ENCODE measurements at places on chromosomes 5 and 9. TPM values are rescaled to one million over a fixed set of nuclear protein-coding genes. Genes with fewer than 3 reads are reported as not detected.

- no peak overlapping the region for H3K4me3 ChIP-seq
- peaks cover 9% of the 10 kb centered on the region for H3K4me1 ChIP-seq
- no peaks in the 10 kb centered on the region for H3K36me3 ChIP-seq
- H3K27ac ChIP-seq = no peak overlapping the region
Measured at GRCh38 chr9:133727876-133728441, 10.2 kb downstream of the SARDH start.

BTNL8 gene
- total RNA-seq = 0.13 TPM

KCNV2 gene
- not detected for total RNA-seq

- H3K27me3 ChIP-seq = no peaks in the 10 kb centered on the region
- H3K27ac ChIP-seq = no peak overlapping the region
- no peak overlapping the region for H3K4me3 ChIP-seq
- no peak for DNase-seq
Measured at GRCh38 chr9:110947491-110948044, 90.7 kb downstream of the LPAR1 start.

DNA sequence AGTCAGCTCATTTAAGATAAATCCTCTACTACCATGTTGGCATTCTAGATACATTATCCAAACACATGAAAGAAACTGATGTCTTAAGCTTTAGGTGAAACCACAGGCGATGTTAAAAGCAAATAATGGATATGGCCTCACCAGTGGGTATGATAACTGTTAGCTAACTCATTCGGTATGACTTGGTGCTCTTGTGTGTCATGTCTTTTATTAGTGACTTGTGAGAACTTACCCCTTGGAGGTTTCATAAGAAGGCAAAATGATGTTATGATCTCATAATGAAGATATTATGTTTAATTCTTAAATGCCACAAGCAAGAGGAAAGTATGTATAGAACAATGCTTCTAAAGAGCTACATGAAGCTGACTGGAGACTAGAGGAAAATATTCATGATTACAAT lies 1227.0 kb downstream of the EFNA5 start:
- H3K27ac ChIP-seq = no peak overlapping the region
- no peak for DNase-seq
- no peaks in the 10 kb centered on the region for H3K36me3 ChIP-seq
- no peaks in the 10 kb centered on the region for H3K4me1 ChIP-seq
- no peak overlapping the region for H3K4me3 ChIP-seq

DNA sequence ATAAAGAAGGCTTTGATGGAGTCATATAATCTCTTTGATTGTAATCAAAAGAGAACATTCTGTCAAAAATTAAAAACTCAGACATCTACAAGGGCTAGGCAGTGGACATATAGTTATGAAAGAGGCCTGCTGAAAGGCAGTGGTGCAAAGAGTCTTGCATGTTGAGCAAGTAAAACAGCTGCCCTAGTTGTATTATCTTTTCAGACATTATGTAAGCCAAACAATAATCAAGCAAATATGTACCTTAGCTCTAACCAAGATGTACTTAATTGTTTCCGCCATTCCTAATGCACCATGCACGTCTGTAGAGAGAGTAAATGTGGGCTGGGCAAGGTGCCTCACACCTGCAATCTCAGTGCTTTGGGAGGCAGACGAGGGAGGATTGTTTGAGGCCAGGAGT lies 14.3 kb downstream of the GAPT start:
- H3K4me1 ChIP-seq = no peaks in the 10 kb centered on the region
- no peak overlapping the region for H3K27ac ChIP-seq
- no peaks in the 10 kb centered on the region for H3K27me3 ChIP-seq

GRCh38 chr9:124215956-124216355 lies 41.8 kb upstream of the NEK6 start:
- DNase-seq = no peak
- H3K4me1 ChIP-seq = peaks cover 58% of the 10 kb centered on the region
- H3K27me3 ChIP-seq = no peaks in the 10 kb centered on the region
- no peak overlapping the region for H3K27ac ChIP-seq
- H3K36me3 ChIP-seq = no peaks in the 10 kb centered on the region

WDR36 gene
- total RNA-seq = 70.2 TPM

DNA sequence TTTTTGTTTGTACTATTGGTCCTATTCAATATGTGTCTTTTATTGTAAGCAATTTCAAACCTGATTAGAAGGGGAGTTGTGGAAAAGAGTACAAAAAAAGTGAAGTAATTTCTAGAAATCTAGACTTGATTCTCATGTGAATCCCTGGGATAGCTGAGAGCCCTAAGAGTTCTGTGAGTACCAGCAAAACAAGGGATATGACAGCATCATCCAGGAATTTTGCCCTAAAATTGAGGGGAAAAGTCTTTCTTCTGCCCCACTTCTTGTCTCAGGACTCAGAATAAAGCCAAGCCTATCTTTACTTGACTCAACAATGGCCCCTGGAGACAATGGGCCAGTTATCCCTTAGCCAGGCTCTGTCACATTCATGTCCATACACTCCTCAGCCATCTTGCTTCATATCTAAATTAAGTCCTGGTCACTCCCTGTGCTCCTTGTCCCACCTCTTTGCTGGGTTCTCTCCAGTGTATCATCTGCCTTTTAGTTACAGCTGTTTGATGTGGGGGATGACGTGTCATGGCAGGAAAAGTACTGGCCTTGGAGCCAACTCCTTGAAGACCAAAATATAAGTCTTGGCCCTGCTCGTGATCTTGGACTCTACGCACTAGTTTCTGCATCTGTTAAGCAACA lies 81.2 kb downstream of the ADAMTS12 start:
- no peaks in the 10 kb centered on the region for H3K36me3 ChIP-seq
- DNase-seq = no peak

DNA sequence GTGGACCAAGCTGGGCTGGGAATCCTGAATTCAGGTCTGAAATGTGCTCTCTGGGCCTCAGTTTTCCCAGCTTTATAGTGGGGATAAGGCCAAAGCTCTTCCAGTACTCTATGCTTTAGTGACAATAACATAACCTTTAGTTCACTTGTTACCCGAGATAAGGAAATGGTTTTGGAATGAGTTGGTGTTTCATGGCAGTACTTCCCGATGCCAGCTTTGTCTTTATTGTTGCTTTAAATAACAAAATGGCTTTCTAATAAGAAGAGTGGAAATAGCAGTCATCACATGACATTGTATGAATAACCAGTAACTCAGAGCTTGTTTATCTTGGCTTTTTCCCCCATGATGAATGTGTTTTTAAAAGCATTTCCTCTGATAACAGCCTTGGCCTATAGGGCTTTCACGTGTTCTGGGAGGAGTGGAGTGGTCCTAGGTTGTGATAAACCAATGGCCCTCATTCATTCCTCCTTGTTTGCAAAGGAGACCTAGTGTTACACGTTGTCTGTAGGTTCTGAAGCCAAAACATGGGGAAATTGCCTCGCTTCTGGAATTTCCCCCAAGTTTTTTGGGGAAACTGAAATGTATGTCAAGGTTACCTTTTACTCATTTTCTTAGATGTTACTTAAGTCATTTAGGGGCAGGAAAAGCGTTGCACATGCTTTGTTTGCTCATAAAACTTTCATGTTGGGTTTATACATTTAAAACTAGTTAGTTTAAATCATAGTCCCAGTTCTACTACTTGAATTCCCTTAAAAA lies 53.7 kb downstream of the ZNF618 start:
- H3K27ac ChIP-seq = no peak overlapping the region
- no peaks in the 10 kb centered on the region for H3K4me1 ChIP-seq
- H3K27me3 ChIP-seq = no peaks in the 10 kb centered on the region

- H3K27ac ChIP-seq = no peak overlapping the region
- no peak for DNase-seq
- H3K36me3 ChIP-seq = no peaks in the 10 kb centered on the region
- no peak overlapping the region for H3K4me3 ChIP-seq
- H3K27me3 ChIP-seq = no peaks in the 10 kb centered on the region
- H3K4me1 ChIP-seq = no peaks in the 10 kb centered on the region
Measured at GRCh38 chr5:174022384-174023095, 23.0 kb upstream of the NSG2 start.

PCDHGB7 gene
- total RNA-seq = not detected

DNA sequence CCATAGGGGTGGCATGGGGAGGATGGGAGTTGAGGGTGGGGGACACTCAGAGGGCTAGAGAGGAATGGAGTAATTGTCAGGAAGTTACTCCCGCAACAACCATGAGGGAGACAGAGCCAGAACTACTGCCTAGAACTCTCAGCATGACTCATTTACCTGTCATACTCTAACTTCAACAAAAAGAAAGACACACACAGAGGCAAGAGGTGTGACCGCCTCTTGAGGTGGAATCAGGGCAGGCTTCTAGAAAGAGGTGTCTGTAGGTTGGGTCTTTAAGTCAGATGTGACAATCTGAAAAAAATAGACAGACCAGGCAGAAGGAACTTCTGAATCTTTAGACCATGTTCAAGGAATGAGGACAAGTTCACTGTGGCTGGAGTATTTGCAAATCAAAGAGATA lies 73.4 kb downstream of the GABBR2 start:
- H3K4me3 ChIP-seq = no peak overlapping the region
- no peak for DNase-seq
- no peaks in the 10 kb centered on the region for H3K4me1 ChIP-seq
- no peaks in the 10 kb centered on the region for H3K27me3 ChIP-seq

- H3K27ac ChIP-seq = no peak overlapping the region
- H3K36me3 ChIP-seq = peaks cover 95% of the 10 kb centered on the region
- DNase-seq = no peak
- no peak overlapping the region for H3K4me3 ChIP-seq
Measured at GRCh38 chr5:151038412-151038745, 18.0 kb downstream of the GPX3 start.

SLCO4C1 gene
- 0.09 TPM for total RNA-seq

GRCh38 chr9:131812116-131812790 lies 72.4 kb upstream of the RAPGEF1 start:
- H3K36me3 ChIP-seq = no peaks in the 10 kb centered on the region
- DNase-seq = no peak
- no peaks in the 10 kb centered on the region for H3K4me1 ChIP-seq
- H3K27me3 ChIP-seq = no peaks in the 10 kb centered on the region

NEUROG1 gene
- not detected for total RNA-seq

- DNase-seq = no peak
- H3K36me3 ChIP-seq = no peaks in the 10 kb centered on the region
- no peaks in the 10 kb centered on the region for H3K27me3 ChIP-seq
- H3K27ac ChIP-seq = no peak overlapping the region
- H3K4me1 ChIP-seq = no peaks in the 10 kb centered on the region
Measured at GRCh38 chr9:128836509-128837145, 7.0 kb upstream of the SPOUT1 start.

GRCh38 chr5:157548513-157549282 lies 26.9 kb downstream of the ADAM19 start:
- H3K4me3 ChIP-seq = peak overlapping the region; percentile 9
- no peaks in the 10 kb centered on the region for H3K27me3 ChIP-seq
- H3K36me3 ChIP-seq = no peaks in the 10 kb centered on the region
- no peak for DNase-seq
- no peak overlapping the region for H3K27ac ChIP-seq
- H3K4me1 ChIP-seq = peaks cover 39% of the 10 kb centered on the region

EIF4E1B gene
- not detected for total RNA-seq

IFNB1 gene
- not detected for total RNA-seq

DNA sequence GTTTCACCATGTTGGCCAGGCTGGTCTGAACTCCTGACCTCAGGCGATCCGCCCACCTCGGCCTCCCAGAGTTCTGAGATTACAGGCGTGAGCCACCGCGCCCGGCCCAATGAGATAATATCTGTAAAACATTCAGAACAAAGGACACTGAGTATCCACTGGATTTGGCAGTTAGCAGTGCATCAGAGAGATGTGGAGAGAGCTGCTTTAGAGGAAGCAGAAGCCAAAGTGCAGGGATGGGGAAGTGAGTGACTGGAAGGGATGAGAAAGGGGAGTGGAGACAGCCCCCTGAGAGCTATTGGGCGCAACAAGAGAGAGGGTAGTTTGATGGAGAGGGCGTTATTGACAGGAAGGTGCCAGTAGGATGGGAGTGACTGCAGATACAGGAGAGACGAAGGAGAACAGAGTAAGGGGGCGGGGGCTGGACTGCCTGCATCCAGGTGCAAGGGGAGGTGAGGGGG lies 157.5 kb upstream of the SHB start:
- H3K4me1 ChIP-seq = peaks cover 12% of the 10 kb centered on the region

BSPRY gene
- total RNA-seq = 1.8 TPM

ARSI gene
- total RNA-seq = not detected

DNA sequence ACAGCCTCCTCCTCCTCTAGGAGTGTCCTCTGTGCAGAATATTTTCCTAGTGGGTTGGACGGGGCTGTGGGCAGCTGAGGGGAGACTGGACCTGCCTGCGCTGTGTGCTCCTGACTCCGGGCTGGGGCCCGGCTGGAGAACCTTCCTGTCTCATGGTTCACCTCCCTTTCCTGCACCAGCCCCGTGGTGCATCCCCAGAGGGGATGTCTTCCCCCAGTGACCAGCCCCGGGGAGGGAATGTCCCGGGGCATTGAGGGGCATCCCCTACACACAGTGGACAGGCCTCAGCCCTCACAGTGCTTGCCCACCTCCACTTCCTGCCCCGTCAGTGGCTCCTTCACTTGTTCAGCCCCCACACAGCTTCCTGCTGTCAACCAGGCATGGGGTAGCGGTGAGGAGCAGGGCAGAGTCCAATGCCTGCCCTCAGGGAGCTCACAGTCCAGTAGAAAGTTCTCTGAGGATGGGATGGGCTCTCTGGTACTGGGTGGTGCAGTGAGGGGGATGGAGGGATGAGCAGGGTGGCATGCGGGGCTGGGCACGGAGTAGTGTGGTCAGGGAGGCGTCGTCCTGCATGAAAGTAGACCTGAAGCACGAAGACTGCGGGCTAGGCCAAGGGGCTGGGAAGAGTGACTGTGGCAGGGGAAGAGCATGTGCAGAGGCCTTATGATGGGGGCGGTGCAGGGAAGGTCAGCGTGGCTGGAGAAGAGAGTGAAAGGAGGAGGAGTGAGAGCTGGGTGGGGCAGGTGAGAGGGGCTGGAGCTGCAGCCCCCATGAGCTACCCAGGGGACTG lies 52.1 kb upstream of the PITX1 start:
- H3K4me1 ChIP-seq = no peaks in the 10 kb centered on the region
- no peak for DNase-seq
- no peak overlapping the region for H3K4me3 ChIP-seq
- no peak overlapping the region for H3K27ac ChIP-seq
- no peaks in the 10 kb centered on the region for H3K36me3 ChIP-seq

- no peaks in the 10 kb centered on the region for H3K36me3 ChIP-seq
- no peaks in the 10 kb centered on the region for H3K4me1 ChIP-seq
Measured at GRCh38 chr5:135813758-135814157, 20.7 kb upstream of the SLC25A48 start.

SMIM23 gene
- total RNA-seq = not detected

GRCh38 chr9:113267911-113268566 lies 7.3 kb downstream of the CDC26 start:
- H3K36me3 ChIP-seq = peaks cover 34% of the 10 kb centered on the region
- no peak for DNase-seq
- H3K4me3 ChIP-seq = no peak overlapping the region

AK8 gene
- total RNA-seq = not detected

Measured in CD8-positive, alpha-beta memory T cell (primary cell).